ENCODE measurements at places on chromosomes 16 and 17. TPM values are rescaled to one million over a fixed set of nuclear protein-coding genes. Genes with fewer than 3 reads are reported as not detected.

DNA sequence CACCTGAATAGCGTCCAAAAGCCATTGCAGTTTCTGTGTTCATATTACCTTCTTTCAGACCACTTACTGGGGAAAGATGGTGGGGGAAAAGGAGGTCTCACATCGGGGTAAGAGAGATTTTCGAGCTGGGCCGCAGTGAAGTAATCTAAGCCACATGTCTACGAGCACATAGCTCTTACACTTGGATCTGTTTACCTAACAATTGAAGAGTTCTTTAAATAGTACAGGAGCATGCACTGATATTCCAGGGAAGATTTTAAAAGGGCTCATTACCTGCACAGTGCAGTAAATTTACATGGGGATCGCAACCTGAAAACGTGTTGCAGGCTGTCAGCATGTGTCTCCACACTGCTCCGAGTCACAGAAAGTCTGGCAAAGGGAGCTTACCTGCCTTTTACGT is 12.6 kb downstream of the MAF start:
- no peaks in the 10 kb centered on the region for H3K36me3 ChIP-seq
- H3K4me1 ChIP-seq, result no peaks in the 10 kb centered on the region
- no peak overlapping the region for H3K27ac ChIP-seq
- no peak overlapping the region for H3K4me3 ChIP-seq

DNA sequence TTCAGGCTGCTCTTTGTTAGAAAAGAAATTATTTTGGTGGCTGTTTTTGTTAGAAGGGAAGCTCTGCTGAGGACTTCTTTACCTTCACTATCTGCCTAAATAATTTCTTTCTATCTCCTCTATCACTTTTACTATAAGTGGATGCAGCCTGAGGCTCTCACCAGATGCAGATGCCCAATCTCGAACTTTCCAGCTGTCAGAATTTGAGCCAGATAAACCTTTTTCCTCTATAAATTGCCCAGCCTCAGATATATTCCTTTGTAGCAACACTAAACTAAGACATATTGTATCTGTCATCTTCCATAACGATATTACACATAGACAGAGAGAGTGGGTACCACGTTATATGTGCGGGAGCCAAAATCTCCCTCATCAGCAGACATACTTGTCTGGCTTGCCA is 15.7 kb upstream of the CDH8 start:
- no peaks in the 10 kb centered on the region for H3K4me1 ChIP-seq
- no peaks in the 10 kb centered on the region for H3K27me3 ChIP-seq

The CNGB1 gene
- not detected for total RNA-seq

DNA sequence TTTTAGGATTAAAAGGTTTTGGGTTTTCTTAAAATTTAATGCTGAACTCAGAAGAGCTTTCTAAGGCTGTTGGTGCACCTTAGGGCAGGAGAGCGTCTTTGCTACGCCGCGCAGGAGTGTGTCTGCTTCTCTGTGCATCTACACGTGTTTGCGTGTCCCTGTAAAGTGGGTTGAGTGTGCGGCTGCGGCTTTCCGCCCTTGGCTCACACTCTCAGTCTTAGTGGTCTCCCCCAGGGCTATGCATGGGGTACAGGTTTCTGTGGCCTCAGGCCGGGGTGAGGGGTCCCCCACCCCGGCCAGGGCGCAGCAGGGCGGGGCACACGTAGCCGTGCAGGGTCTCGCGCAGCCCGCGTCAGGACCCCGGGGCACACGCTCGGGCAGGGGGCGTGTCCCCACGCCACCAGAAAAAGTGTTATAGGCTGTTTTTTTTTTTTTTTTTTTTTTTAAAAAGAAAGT is 727 bp upstream of the TENT4B start:
- peak overlapping the region; percentile 99 for H3K27ac ChIP-seq
- H3K36me3 ChIP-seq, result no peaks in the 10 kb centered on the region
- H3K4me3 ChIP-seq, result peak overlapping the region; percentile 64
- H3K4me1 ChIP-seq, result peaks cover 25% of the 10 kb centered on the region
- H3K27me3 ChIP-seq, result no peaks in the 10 kb centered on the region

DNA sequence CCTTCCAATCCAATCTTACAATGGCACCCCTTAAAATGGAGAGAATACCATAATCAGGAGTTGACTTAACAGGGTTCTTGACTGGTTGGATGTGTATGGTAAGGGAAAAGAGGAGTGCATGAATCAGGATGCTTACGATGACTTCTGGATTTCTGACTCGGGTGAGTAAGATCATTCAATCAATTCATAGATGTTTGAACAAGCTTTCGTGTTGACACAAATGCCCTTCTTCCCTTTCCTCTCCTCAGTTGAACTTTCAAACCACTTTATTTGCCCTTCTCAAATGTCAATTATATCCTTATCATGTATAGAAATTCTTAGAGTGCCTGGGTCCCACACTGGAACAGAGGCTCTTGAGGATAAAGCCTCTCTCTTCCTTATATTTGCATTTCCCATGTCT is 25.9 kb downstream of the ABCC12 start:
- H3K27ac ChIP-seq, result no peak overlapping the region
- H3K27me3 ChIP-seq, result no peaks in the 10 kb centered on the region
- H3K4me1 ChIP-seq, result no peaks in the 10 kb centered on the region
- H3K4me3 ChIP-seq, result no peak overlapping the region
- DNase-seq, result no peak

DNA sequence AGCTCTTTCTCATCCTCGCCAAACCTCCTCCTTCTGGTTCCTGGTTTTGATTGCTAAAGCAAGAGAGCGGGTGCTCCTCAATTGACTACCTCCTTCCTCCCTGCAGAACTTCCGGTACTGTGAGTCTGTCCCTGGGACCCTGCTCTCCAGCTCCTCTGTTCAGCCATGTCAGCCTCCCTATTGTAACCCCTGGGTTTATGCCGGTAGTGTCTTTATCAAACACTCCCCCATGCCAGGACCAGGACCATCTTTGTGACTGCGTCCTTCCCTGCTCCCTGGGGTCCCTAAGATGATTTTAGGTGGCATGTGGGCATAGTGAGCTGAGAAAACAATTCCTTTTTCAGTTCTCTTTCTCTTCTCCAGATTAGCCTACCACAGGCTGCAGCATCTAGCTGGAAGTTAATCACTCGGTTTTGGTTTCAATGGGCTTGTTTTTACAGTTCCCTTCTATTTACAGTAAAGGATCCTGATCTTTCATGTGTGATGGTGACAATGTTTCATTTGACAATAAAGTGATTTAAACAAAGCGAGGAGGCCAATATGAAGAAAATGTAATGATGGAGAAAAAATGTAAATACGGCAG is 27.7 kb upstream of the IL21R start:
- no peaks in the 10 kb centered on the region for H3K36me3 ChIP-seq
- no peak for DNase-seq
- peak overlapping the region; percentile 9 for H3K4me3 ChIP-seq
- peaks cover 8% of the 10 kb centered on the region for H3K4me1 ChIP-seq
- no peak overlapping the region for H3K27ac ChIP-seq

The SPATA22 gene
- not detected for total RNA-seq

The GRIN2A gene
- total RNA-seq, result 7.4 TPM

- H3K27me3 ChIP-seq, result no peaks in the 10 kb centered on the region
- H3K4me3 ChIP-seq, result no peak overlapping the region
- no peaks in the 10 kb centered on the region for H3K36me3 ChIP-seq
- no peak for DNase-seq
- no peak overlapping the region for H3K27ac ChIP-seq
- H3K4me1 ChIP-seq, result peaks cover 3% of the 10 kb centered on the region
Observed at GRCh38 chr17:81408049-81408448, 12.8 kb downstream of the BAHCC1 start.

DNA sequence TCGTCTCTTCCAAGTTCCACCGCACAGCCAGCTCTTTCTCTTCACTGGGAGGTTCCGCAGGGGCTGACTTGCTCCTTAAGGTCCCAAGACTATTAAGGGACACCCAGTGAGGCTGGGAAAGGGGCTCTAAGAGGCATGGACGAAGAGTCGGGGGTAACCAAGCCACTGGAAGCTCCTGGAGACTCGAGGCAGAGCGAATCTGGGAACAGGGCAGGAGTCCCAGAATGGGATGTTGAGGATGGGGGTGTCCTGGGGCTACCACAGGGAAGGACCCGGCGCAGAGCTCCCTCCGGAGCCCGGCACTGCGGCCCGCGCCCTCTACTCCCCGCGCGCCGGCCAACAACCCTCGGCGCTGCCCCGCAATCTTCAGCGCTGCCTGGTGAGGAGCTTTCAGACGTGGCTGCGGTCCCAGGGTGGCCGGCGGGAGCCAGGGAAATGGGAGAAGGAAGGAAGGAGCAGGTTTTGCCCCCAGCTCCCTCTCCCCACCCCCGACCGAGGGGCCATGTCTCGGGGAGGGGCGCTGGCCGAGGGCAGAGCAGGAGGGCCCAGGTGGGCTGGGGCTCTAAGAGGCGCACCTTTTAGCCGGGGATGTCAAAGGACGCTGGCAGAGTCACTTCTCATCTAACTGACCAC is 581 bp downstream of the CHST5 start:
- peak overlapping the region; percentile 59 for H3K4me3 ChIP-seq
- peak overlapping the region; percentile 77 for H3K27ac ChIP-seq
- no peaks in the 10 kb centered on the region for H3K27me3 ChIP-seq
- peaks cover 18% of the 10 kb centered on the region for H3K36me3 ChIP-seq
- H3K4me1 ChIP-seq, result peaks cover 19% of the 10 kb centered on the region

DNA sequence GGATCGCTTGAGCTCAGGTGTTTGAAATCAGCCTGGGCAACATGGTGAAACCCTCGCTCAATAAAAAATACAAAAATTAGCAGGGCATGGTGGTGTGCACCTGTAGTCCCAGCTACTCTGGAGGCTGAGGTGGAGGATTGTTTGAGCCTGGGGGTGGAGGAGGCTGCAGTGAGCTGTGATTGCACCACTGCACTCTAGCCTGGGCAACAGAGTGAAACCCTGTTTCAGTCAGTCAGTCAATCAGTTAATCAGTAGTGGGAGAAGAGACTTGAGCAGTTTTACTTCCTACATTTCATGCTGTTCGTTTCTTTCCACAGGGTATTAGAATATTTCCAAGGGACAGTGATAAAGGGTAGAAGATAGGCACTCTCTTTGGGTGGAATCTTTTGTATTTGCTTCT is 8.8 kb downstream of the MAP3K3 start:
- DNase-seq, result no peak
- H3K4me1 ChIP-seq, result peaks cover 4% of the 10 kb centered on the region
- no peak overlapping the region for H3K27ac ChIP-seq
- H3K27me3 ChIP-seq, result no peaks in the 10 kb centered on the region

- peaks cover 10% of the 10 kb centered on the region for H3K36me3 ChIP-seq
- no peak for DNase-seq
- H3K4me3 ChIP-seq, result no peak overlapping the region
Observed at GRCh38 chr16:88746506-88746905, 38.5 kb downstream of the PIEZO1 start.

The CACNG3 gene
- not detected for total RNA-seq

- H3K4me1 ChIP-seq, result no peaks in the 10 kb centered on the region
- H3K4me3 ChIP-seq, result peak overlapping the region; percentile 92
- no peaks in the 10 kb centered on the region for H3K27me3 ChIP-seq
- H3K36me3 ChIP-seq, result no peaks in the 10 kb centered on the region
- H3K27ac ChIP-seq, result peak overlapping the region; percentile 85
Observed at GRCh38 chr17:38353086-38353604, 1.5 kb downstream of the SOCS7 start.

The SPNS1 gene
- 49.7 TPM for total RNA-seq

The TBC1D3B gene
- total RNA-seq, result 5.3 TPM

- H3K36me3 ChIP-seq, result no peaks in the 10 kb centered on the region
- DNase-seq, result no peak
- H3K4me1 ChIP-seq, result no peaks in the 10 kb centered on the region
Observed at GRCh38 chr16:8858994-8859912, 9.6 kb downstream of the CARHSP1 start.

The SLC35G3 gene
- total RNA-seq, result not detected

The NPIPA5 gene
- total RNA-seq, result 6.0 TPM

- no peaks in the 10 kb centered on the region for H3K27me3 ChIP-seq
- DNase-seq, result no peak
- no peak overlapping the region for H3K4me3 ChIP-seq
- H3K4me1 ChIP-seq, result no peaks in the 10 kb centered on the region
- no peaks in the 10 kb centered on the region for H3K36me3 ChIP-seq
Observed at GRCh38 chr16:65624229-65624628, 502.4 kb upstream of the CDH11 start.

DNA sequence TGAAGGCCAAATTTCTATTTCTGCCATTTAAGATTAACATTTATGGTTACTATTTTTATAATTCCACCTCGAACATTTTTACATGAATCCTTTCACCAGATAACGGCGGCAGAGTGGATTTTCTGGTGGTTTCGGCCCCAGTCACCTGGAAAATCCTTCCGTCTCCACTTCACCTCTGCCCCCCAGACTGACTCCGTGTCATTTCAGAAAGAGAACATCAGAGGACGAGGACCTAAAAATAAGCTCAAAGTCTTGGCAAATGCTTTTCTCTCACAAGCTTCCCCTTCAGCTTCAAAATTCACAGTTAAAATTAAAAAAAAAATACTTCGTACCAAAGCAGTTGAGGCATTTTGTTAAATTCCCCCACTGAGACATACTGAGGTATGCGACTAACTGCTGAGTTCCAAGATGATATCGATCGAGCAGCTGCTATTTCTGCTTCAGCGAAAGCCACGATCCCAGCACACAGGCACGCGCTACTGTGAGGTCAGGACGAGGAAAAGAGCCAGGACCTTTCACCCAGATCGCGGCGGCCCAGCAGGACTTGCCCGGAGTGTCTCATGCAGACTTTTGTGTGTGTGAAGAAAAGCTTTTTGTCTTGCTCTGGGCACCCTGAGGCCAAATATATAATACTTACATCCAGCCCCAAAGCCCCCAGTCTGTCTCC is 36.8 kb downstream of the ASPA start:
- no peaks in the 10 kb centered on the region for H3K27me3 ChIP-seq
- peak overlapping the region; percentile 24 for H3K27ac ChIP-seq
- no peaks in the 10 kb centered on the region for H3K4me1 ChIP-seq
- no peaks in the 10 kb centered on the region for H3K36me3 ChIP-seq
